Melanocyte of skin (primary cell): ENCODE measurements at places on chromosomes 6 and 20. TPM values are rescaled to one million over a fixed set of nuclear protein-coding genes. Genes with fewer than 3 reads are reported as not detected.

The ZNF292 gene
- 15.8 and 16.0 TPM in 2 replicates for total RNA-seq

The CHRNA4 gene
- not detected in 2 replicates for total RNA-seq

The VWA7 gene
- total RNA-seq: 0.15 TPM in 1 of 2 replicates, not detected in the other

The BPIFB2 gene
- not detected in 2 replicates for total RNA-seq

The CAPN11 gene
- 0.15 TPM in 1 of 2 replicates, not detected in the other for total RNA-seq

The GTF3C6 gene
- 28.6 and 66.2 TPM in 2 replicates for total RNA-seq

The PRKN gene
- 1.00 and 1.2 TPM in 2 replicates for total RNA-seq

The LPA gene
- not detected in 2 replicates for total RNA-seq

The SALL4 gene
- 6.2 and 11.3 TPM in 2 replicates for total RNA-seq

The PNRC1 gene
- total RNA-seq: 36.8 and 44.3 TPM in 2 replicates

The SRSF3 gene
- total RNA-seq: 219 and 257 TPM in 2 replicates

The TAP1 gene
- total RNA-seq: 290 and 391 TPM in 2 replicates

The NOL4L gene
- 11.3 and 13.0 TPM in 2 replicates for total RNA-seq

The AMD1 gene
- 69.5 and 118 TPM in 2 replicates for total RNA-seq

The F13A1 gene
- total RNA-seq: not detected in 2 replicates

The TRIM15 gene
- not detected in 2 replicates for total RNA-seq

The CST5 gene
- not detected in 2 replicates for total RNA-seq

The CNBD2 gene
- 1.9 and 3.0 TPM in 2 replicates for total RNA-seq

The ARMC2 gene
- 1.7 and 3.4 TPM in 2 replicates for total RNA-seq

The KHDC1 gene
- not detected in 2 replicates for total RNA-seq

The RHAG gene
- not detected in 2 replicates for total RNA-seq

The FILIP1 gene
- under 0.01 TPM in 1 of 2 replicates, not detected in the other for total RNA-seq

The ALDH5A1 gene
- 2.1 and 4.4 TPM in 2 replicates for total RNA-seq

The MRPS18A gene
- total RNA-seq: 63.2 and 69.9 TPM in 2 replicates

The ZC2HC1B gene
- not detected in 2 replicates for total RNA-seq

The DHX16 gene
- total RNA-seq: 39.0 and 43.6 TPM in 2 replicates

The OTOR gene
- not detected in 2 replicates for total RNA-seq

The MTG2 gene
- 26.6 and 30.1 TPM in 2 replicates for total RNA-seq

The PRICKLE4 gene
- 0.34 and 0.73 TPM in 2 replicates for total RNA-seq

The MEP1A gene
- total RNA-seq: not detected in 2 replicates

The BPIFB1 gene
- not detected in 2 replicates for total RNA-seq

The ZDHHC14 gene
- 10.0 and 10.3 TPM in 2 replicates for total RNA-seq

The FAM217A gene
- not detected in 2 replicates for total RNA-seq

The SIRPB1 gene
- total RNA-seq: 2.9 TPM in 1 of 2 replicates, not detected in the other

The SLC22A7 gene
- total RNA-seq: not detected in 2 replicates

The GRM1 gene
- total RNA-seq: 0.36 and 1.0 TPM in 2 replicates
